ENCODE measurements at places on chromosomes 2 and 18. TPM values are rescaled to one million over a fixed set of nuclear protein-coding genes. Genes with fewer than 3 reads are reported as not detected.
A peak's percentile ranks its signal among the peaks of the same experiment; 100 is the strongest.

- H3K27me3 ChIP-seq, result peaks cover 3% of the 10 kb centered on the region
- H3K36me3 ChIP-seq, result no peaks in the 10 kb centered on the region
- H3K4me1 ChIP-seq, result no peaks in the 10 kb centered on the region
- no peak overlapping the region for H3K27ac ChIP-seq
These were observed 252.4 kb downstream of the EIPR1 start for GRCh38 chr2:3125001-3125760.

FAM237A gene
- total RNA-seq, result not detected

PLGLB2 gene
- total RNA-seq, result 2.8 TPM

GRCh38 chr18:9475643-9476591, 604 bp downstream of the RALBP1 start:
- DNase-seq, result peak; percentile 55
- H3K27me3 ChIP-seq, result peaks cover 4% of the 10 kb centered on the region
- H3K4me3 ChIP-seq, result peak overlapping the region; percentile 89
- H3K27ac ChIP-seq, result peak overlapping the region; percentile 83
- H3K4me1 ChIP-seq, result peaks cover 30% of the 10 kb centered on the region

HOXD13 gene
- total RNA-seq, result not detected

GRCh38 chr2:240989451-240990265, 8.8 kb upstream of the SNED1 start:
- no peak overlapping the region for H3K27ac ChIP-seq
- H3K4me1 ChIP-seq, result no peaks in the 10 kb centered on the region
- DNase-seq, result no peak

SLC9A4 gene
- total RNA-seq, result not detected
